Endothelial cell of umbilical vein (primary cell): ENCODE measurements at places on chromosomes 6 and 20. TPM values are rescaled to one million over a fixed set of nuclear protein-coding genes. Genes with fewer than 3 reads are reported as not detected.

GRCh38 chr6:147859071-147859470 is 350.6 kb downstream of the SAMD5 start:
- no peaks in the 10 kb centered on the region for H3K27me3 ChIP-seq
- no peak overlapping the region for H3K27ac ChIP-seq
- no peaks in the 10 kb centered on the region for H3K4me1 ChIP-seq
- no peaks in the 10 kb centered on the region for H3K36me3 ChIP-seq

DYNLT2 gene
- 0.88 and 1.5 TPM in 2 replicates for total RNA-seq

- no peak for DNase-seq
- no peak overlapping the region for H3K4me3 ChIP-seq
- H3K27ac ChIP-seq: no peak overlapping the region
- H3K36me3 ChIP-seq: no peaks in the 10 kb centered on the region
These were observed 54.7 kb downstream of the TRAF3IP2 start for GRCh38 chr6:111550953-111551352.

DNA sequence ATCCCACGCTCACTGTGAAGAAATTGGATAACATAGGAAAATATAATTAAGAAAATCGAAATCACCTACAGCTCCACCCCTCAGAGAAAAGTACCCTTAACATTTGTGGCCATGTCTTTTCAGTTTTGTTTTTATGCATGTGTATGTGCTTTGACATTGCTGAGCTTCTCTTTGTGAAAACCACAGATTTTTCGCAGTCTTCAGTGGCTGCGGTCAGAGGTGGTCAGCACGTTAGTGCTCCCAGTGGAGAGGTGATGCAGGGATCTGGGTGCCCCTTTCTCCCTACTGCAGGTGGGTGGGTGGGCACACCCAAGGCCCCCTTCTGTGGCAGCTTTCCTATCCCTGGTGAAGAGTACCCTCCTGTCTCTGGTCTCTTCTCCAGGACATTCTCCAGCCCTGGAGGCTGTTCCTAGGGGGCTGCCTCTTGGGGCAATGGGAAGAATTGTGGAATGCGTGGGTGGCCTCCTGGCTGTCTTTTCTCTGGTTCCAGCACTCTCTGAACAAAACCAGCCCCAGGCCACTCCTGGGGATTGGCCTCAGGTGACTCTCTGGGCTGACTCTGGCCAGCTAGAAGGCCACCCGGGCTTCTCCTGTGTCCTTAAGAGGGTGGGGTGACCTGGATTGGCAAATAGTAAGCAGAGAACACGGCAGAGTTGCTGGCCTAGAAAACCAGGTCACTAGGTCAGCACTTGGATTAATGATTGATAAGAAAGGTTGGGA is 49.8 kb upstream of the FANCE start:
- no peaks in the 10 kb centered on the region for H3K4me1 ChIP-seq
- no peak overlapping the region for H3K4me3 ChIP-seq
- no peak overlapping the region for H3K27ac ChIP-seq
- H3K27me3 ChIP-seq: no peaks in the 10 kb centered on the region
- H3K36me3 ChIP-seq: no peaks in the 10 kb centered on the region
- no peak for DNase-seq

DNA sequence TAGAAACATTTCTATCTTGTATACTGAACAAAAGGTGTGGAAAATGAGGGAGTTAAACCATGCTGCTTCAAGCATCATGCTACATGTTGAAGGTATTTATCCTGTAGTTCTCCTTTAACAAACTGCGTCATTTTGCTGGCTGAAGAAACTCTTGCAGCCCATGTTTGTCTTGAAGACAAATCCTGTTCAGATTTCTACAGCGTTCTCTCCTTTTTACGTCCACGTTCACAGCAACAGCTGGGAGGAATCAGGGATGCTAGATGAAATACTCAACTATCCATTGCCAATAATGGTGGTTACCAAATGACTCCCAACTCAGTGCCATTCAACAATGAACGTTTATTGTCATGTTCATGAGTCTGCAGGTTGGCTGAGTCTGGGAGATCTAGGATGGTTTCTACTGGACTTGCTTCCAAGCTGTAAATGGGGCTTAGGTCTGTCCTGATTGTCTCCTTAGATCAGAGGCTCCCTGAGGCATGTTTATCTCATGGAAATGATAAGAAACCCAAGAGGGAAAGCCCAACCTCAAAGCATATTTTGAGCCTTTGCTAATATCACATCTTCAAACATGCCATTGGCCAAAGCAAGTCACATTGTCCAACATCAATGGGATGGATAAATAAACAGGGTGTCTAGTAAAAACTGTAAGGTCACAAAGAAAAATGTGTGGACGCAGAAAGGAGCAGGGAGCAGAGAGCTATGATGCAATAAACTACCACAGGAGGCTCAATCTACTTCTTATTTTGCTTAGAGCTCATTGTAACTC is 2.7 kb upstream of the PLCB1 start:
- no peak overlapping the region for H3K4me3 ChIP-seq
- DNase-seq: no peak
- H3K27ac ChIP-seq: no peak overlapping the region
- peaks cover 12% of the 10 kb centered on the region for H3K4me1 ChIP-seq
- no peaks in the 10 kb centered on the region for H3K36me3 ChIP-seq
- no peaks in the 10 kb centered on the region for H3K27me3 ChIP-seq

SNAP91 gene
- total RNA-seq: 0.72 and 1.5 TPM in 2 replicates

GRCh38 chr6:22155551-22155950 is 141.3 kb downstream of the PRL start:
- no peaks in the 10 kb centered on the region for H3K27me3 ChIP-seq
- no peak for DNase-seq
- H3K36me3 ChIP-seq: no peaks in the 10 kb centered on the region
- H3K4me3 ChIP-seq: no peak overlapping the region
- H3K27ac ChIP-seq: no peak overlapping the region

DHX35 gene
- 9.8 and 10.0 TPM in 2 replicates for total RNA-seq
